Right cardiac atrium (tissue), 5 donors: ENCODE measurements at places on chromosomes 12 and 14. TPM values are rescaled to one million over a fixed set of nuclear protein-coding genes. Genes with fewer than 3 reads are reported as not detected.

SLC35F4 gene
- not detected for polyA plus RNA-seq

RDH5 gene
- 24.1 TPM for polyA plus RNA-seq

ZFYVE26 gene
- 5.2 TPM for polyA plus RNA-seq

MYO1H gene
- polyA plus RNA-seq, result 0.09 TPM

LPCAT3 gene
- 17.8 TPM for polyA plus RNA-seq

TBC1D30 gene
- polyA plus RNA-seq, result 0.57 TPM

PRB2 gene
- not detected for polyA plus RNA-seq

TAS2R42 gene
- not detected for polyA plus RNA-seq

GLTP gene
- polyA plus RNA-seq, result 20.7 TPM

CACNA1C gene
- 34.6 TPM for polyA plus RNA-seq

RNASE3 gene
- 0.14 TPM for polyA plus RNA-seq

KRT83 gene
- not detected for polyA plus RNA-seq

EXOC3L4 gene
- 1.4 TPM for polyA plus RNA-seq

LRTM2 gene
- not detected for polyA plus RNA-seq

LBHD2 gene
- not detected for polyA plus RNA-seq
